ENCODE measurements at places on chromosomes 4 and X.

- no peak for DNase-seq
Measured at GRCh38 chr4:143099693-143100092, 85.0 kb upstream of the USP38 start.

GRCh38 chr4:74531963-74532794 lies 87.2 kb downstream of the AREG start:
- DNase-seq: peak; percentile 4

DNA sequence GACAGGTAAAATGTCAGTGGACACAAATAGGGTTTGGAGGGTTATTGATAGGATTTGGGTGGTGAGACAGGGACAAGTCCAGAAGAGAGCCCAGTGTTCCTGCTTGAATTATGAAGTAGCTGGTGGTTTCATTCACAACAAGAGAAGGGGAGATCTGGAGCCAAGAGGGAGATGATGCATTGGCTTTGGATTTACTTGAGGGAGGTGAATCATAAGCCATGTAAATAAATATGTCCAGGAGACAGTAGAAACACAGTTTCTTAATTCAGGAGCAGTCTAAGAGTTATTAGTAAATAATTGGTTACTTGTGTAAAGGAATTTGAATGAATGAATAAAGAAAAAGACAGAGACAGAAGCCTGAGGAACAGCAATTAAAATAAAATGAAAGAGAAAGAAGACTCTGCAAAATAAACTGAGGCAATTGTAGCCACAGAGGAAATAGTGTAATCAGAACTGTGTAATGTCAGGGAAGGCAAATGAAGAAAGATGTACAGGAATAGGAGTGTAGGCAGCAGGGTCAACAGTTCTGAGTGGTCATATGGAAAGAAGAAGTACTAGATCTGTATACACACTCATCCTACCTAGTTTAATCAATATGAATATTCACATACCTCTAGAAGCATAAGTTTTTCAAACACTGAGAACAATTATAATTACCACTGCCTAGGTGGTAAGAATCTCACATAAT lies 50.2 kb upstream of the CXCL8 start:
- DNase-seq: no peak

GRCh38 chr4:145058256-145058655 lies 39.7 kb downstream of the ANAPC10 start:
- no peak for DNase-seq

DNA sequence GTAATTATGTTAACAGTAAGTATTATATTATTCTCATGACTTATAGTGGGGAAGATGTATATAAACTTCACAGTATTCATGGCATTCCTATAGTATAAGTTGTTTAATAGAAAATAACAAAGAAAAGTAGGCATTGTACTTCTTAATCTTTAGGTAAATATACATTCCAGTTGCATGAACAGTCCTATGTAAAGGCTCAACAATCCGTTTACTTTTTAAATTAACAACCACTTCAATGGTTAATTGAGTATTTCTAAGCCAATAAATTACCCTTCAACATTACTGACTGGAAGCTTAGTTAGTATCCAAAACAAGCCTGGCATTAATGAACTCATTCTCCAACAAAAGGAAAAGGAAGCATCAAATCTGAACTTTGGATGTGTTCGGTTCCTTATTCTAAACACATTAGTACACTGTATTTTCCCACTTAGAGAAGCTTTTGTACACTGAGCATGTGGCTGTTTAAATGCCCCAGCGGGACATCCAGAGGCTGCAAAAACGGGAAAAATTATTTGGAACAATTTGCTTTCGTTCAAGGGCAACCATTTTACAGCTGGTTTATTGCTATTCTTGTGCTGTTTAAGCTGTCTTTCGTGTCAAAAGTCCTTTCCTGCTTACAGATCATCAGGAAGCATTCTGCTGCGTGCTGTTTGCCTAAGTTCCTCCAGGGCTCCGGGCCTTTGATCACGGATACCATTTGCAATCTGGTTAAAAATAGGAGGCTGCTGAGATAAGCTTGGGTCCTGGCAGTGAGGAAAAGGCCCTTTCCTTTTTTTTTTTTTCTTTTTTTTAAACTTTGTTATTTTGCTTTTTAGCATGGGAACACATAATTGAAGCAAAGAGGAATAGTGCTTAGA lies 460.3 kb downstream of the SPRY1 start:
- DNase-seq: no peak

DNA sequence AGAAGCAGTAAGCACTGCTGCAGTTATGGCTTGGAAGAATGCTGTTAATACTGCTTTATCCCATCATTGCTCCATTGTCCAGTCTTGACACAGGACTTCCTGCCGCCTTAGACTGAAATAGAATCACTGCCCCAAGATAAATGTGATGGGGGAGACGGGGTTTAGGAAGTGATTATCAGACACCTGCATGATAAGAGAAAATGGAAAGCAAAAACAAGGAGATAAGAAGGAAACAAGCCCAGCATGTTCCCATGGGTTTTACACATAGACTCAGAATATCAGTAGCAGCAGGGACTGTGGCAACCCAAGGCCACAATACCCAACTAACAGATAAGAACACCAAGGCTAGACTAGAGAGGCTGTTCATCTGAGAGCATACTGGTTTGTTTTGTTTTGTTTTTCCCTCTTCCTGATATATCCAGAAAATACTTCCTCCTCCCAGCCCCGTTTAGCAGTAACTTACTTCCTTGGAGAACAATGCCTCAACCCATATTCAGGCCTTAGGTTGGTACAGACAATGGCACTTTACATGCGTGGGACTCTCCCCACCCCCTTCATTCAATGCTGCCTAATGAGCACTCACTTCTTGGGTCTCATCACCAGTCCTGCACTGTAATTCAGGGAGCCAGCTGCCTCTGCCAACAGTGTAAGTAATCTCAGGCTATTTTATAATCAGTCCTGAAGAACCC lies 232.6 kb downstream of the CBR4 start:
- no peak for DNase-seq

DNA sequence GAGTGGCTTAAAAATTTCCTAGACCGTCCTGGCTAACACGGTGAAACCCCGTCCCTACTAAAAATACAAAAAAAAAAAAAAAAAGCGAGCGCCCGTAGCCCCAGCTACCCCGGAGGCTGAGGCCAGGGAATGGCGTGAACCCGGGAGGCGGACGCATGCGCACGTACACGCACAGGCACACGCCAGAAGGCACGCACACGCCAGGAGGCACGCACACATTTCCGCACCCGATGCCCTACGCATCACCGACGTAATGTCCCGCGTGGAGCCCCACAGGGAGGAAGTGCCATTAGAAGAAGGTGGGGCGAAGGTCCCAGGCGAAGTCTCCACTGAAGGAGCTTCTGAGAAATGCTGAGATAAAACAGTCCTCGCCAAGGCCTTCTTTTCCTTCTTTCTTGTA lies 41.4 kb downstream of the NLGN4X start:
- DNase-seq: no peak

DNA sequence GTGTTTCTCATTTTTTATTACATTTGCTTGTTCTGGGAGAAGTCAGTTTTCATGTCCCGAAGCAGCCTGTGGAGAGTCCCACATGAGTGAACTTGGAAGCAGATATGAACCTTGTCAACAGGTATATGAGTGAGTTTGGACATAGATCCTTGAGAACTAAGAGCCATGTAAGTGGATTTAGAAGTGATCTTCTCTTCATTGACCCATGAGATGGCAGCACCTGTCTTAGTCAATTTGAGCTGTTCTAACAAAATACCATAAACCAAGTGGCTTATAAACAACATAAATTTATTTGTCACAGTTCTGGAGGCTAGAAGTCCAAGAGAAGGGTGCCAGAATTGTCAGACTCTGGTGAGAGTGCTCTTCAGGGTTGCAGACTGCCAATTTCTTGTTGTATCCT lies 1043.8 kb downstream of the ADGRL3 start:
- no peak for DNase-seq

DNA sequence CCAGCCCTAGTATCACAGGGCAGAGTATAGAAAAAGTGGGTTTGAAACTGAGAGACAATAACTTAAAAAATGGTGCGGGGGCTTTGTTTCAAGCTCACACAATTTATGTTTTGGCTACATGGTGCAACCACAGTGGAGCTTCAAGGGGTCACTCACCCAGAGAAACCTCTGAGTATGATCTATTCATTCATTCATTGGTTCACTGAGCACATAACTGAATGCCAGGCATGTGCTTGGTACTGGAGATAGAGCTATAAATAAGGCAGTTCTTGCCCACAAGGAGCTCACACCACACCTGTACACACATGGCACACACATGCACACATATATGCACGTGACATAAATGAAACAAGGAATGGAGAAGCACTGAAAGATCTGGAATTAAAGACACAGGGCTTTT lies 171.4 kb downstream of the NHS start:
- DNase-seq: no peak

DNA sequence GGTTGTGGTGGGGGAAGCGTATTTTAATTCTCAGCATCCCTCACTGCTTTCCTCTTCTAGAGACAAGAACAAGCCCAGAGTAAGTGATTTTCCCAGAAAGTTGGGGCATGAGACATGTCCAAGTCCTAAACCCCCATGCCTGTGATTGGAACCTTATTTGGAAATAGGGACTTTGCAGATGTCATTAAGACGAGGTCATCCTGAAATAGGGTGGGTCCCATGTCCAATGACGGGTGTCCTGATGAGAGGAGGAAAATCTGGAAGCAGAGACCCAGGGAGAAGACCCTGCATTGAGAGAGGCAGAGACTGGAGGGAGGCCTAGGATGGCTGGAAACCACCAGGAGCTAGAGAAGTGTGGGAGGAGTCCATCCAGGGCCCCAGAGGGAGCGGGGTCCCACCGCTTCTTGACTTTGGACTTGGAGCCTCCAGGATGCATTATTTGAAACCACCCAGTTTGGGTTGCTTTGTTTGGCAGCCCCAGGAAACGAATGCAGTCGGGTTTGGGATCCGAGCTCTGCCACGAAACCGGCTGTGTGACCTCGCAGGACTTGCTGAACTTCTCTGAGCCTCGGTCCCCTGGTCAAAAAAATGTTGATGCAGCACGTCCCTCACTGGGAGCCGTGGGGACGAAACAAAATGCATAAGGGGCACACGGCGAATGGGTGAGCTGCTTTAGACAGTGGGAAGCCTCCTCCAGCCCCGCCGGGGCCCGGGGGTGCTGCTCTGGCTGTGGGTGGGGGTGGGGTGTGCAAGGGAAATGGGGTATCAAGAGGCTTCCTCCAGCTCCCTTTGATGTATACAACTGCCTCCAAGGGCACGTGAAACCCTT lies 113.9 kb downstream of the CPZ start:
- DNase-seq: no peak

DNA sequence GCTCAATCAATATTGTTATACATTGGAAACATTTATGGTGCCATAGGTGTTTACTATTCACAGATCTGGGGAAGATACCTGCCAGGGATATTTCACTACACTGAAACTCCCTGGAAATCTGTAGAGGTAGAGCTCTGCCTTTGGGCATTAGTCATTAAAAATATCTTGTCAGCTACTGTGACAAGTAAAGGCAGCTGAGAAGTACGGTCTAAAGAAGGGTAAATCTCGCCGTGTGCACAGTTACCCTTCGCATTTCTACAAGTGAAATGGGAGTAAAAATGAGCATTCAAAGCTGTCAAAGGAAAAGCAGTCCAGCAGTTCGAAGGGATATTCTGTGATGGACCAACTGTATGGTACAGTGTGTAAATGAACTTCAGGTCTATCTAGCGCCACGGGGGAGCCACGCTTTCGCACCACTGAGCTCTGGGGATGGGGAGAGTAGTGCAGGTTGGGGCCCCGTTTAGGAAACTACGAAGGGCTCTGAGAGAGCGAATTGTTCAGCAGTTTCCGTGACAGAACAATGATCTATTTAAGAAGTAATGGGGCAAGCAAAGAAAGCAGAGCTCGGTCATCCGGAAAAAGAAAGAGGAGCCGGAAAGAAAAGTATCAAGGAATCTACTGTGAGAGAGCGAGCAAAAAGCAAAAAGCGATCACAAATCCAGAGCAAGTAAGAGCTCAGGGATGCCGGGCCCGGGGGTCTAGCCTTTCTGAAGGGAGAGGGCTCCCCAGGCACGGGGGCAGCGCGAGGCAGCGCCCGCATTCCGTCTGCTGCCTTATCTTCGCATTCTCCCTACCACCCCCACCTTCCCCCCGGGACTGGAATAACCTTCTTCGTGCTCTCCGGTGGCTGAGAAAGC lies 646 bp downstream of the TIGD4 start:
- DNase-seq: peak; percentile 14

- no peak for DNase-seq
Measured at GRCh38 chrX:40420899-40421729, 159.7 kb upstream of the ATP6AP2 start.

DNA sequence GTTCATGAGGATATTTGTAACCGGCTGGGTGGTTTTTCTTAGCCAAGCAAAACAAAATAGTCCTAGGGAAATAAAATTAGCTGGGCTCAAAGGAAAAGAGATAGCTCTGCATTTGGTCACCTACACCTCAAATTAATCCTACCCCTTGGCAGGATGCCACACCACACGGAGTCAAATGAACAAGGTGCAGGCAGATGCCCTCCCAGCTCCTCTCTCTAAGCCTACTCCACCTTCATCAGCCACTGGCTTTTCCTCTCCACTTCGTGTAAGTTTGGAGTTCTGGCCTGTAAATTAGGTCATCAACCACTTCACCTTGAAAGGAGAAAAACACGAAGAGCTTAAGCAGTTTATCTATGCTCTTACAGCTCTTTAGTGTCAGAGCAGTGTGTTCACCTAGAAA lies 1.4 kb downstream of the DDIT4L start:
- DNase-seq: no peak

DNA sequence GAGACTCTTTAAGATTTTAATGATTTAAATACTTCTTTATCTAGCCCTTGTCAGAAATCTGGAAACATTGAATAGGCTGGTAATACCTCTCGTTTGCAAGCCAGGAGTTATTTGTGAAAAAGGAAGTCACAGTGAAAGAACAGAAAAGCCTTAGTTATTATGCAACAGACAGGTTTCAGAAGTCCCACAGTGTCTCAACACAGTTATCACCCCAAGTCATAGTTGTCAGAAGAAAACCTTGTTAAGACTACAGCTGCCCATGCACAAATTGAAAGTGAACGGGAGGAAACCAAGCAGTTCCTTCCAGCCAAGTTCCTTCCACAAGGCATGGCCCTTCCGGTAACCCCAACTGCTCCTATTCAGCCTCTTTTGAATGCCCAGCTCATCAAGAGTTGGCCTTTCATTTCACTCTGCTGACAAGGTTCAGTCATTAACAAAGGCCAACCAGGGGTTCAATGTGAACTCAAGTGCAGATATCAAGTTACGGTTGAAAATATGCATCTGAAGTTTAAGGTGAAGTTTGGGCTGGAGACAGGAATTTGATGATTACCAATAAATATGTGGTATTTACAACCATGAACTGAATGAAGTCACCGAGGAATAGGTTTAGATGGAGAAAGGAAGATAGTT lies 15.6 kb downstream of the ALPK1 start:
- DNase-seq: no peak

GRCh38 chr4:156408749-156409148 lies 455.1 kb upstream of the CTSO start:
- no peak for DNase-seq

DNA sequence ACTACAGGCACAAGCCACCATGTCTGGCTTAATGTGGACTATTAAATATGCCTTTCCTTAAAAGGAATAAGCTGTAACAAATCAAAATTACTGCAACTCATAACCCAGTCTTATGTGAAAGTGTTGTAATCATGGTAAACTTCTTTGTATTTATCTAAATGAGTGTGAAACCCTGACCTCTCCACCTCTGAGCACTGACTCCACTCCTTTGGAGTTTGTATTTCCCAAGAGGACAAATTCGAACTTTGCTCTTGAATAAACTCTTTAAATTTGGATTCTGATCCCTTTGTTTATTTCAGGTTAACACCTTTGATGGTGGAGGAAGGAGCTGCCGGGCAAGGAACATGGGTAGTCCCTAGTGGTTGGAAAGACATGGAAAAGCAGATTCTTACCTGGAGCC lies 48.3 kb upstream of the FAM9A start:
- no peak for DNase-seq

GRCh38 chr4:32334759-32335158 lies 1614.6 kb downstream of the PCDH7 start:
- no peak for DNase-seq

GRCh38 chr4:41932988-41933387 lies 2.2 kb upstream of the TMEM33 start:
- DNase-seq: no peak
